ENCODE measurements at places on chromosomes 11 and 22.

DNA sequence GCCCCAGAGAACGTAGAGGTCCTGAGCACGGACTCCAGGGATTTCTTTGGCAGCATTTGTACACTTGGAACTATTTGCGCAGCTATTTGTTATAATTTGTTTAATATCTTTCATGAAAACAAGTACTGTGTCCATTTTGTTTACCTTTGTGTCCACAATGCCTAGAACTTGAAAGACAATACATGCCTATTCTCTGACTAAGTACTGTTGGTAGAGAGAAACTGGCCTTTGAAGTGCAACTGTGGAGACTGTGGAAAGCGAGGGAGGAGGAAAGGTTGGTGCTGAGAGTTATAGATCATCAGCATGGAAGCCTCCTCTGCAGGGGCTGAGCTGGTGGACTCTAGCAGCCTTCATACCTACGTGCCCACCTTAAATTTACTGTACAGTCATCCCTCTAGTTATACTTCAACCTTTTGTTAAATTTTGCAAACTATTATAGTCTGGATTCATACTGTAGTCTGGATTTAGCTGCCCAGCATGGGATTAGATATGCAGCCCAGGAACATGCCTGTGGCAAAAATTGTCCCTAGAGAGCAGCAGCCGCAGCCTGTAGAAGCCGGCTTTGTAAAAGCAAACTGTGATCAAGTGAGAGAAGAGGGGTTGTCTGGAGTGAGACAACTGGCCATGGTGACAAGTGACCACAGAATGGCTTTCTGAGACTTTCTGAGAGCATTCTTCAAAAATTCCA is 24.2 kb upstream of the YAP1 start:
- H3K36me3 ChIP-seq: no peaks in the 10 kb centered on the region
- no peaks in the 10 kb centered on the region for H3K27me3 ChIP-seq
- no peak overlapping the region for H3K4me3 ChIP-seq
- H3K27ac ChIP-seq: no peak overlapping the region
- no peak for DNase-seq

GRCh38 chr22:36069368-36069767 is 40.7 kb upstream of the RBFOX2 start:
- H3K36me3 ChIP-seq: no peaks in the 10 kb centered on the region
- H3K4me1 ChIP-seq: peaks cover 6% of the 10 kb centered on the region
- H3K27ac ChIP-seq: no peak overlapping the region
- no peak for DNase-seq

GRCh38 chr11:93234602-93235207 is 36.9 kb upstream of the SLC36A4 start:
- peak; percentile 13 for DNase-seq
- no peaks in the 10 kb centered on the region for H3K4me1 ChIP-seq
- no peaks in the 10 kb centered on the region for H3K36me3 ChIP-seq
- no peak overlapping the region for H3K4me3 ChIP-seq

DNA sequence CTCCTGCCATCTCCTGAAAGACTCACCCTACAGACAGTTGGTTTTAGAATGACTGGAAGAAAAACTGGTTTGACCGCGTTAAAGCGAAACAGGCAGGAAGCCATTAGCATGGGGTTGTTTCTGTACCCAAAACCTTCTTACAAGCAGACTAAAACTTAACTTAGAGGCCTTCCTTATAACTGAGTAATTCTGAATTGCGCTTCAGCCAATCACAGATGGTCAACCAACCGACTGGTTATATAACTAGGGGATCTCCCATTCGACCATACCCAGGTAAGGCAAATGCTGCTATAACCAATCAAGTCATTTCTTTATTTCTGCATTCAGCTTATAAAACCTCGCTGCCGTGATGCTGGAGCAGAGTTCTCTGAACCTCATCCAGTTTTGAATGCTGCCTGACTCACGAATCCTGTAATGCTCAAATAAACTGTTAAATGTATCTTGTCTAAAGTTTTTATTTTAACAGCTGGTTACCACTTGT is 87.8 kb upstream of the DRD2 start:
- no peaks in the 10 kb centered on the region for H3K36me3 ChIP-seq
- no peak overlapping the region for H3K4me3 ChIP-seq
- no peaks in the 10 kb centered on the region for H3K27me3 ChIP-seq
- H3K27ac ChIP-seq: no peak overlapping the region
- DNase-seq: no peak
- H3K4me1 ChIP-seq: peaks cover 19% of the 10 kb centered on the region

- no peak overlapping the region for H3K4me3 ChIP-seq
- no peaks in the 10 kb centered on the region for H3K36me3 ChIP-seq
- no peaks in the 10 kb centered on the region for H3K27me3 ChIP-seq
- H3K4me1 ChIP-seq: peaks cover 28% of the 10 kb centered on the region
- DNase-seq: no peak
Observed at GRCh38 chr11:34595391-34595790, 25.5 kb upstream of the EHF start.

DNA sequence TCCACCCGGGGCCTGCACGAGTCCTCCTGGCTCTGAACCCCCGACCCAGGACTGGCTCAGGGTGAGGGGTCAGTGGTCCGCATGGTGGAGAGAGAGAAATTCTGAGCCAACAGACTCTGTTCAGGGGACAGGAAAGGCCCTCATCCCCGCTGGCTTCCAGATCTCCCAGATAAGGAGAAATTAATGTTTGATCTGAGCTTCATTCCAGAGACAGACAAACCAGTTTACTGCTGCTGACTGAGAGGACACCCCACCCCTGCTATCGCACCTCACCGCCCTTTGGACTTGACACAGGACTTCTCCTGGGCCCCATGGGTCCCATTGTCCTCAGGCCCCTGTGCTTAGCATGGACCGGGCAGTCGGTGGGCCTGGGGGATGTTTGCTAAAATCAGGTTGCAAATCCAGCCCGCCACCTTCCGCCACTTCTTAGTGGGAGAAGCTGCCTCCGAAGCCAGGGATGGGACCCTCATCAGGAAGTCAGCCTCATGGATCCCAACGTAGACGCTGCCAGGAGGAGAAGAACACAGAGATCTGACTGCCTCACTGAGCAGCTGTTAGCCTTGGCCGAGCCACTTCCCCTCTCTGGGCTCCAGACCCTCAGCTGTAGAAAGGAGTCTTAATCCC is 11.2 kb upstream of the UPK3A start:
- H3K27ac ChIP-seq: no peak overlapping the region
- peaks cover 8% of the 10 kb centered on the region for H3K4me1 ChIP-seq
- peaks cover 6% of the 10 kb centered on the region for H3K27me3 ChIP-seq
- no peak overlapping the region for H3K4me3 ChIP-seq

DNA sequence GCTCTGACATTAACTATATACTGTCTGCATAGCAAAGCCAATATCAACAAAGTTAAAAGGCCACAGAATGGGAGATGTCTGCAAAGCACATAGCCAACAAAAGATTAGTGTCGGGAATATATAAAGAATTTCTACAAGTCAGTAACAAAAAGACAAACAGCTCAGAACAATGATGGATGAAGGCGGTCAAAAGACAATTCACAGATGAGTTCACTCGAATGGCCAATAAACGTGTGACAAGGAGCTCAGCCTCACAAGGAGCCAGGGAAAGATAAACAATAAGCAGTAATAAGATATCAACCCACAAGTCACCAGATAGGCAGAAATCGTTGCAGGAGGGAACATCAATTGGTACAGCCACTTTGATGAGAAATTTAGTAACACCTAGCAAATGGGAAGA is 106.0 kb upstream of the ISX start:
- H3K4me1 ChIP-seq: no peaks in the 10 kb centered on the region
- H3K36me3 ChIP-seq: no peaks in the 10 kb centered on the region
- no peak for DNase-seq
- H3K27ac ChIP-seq: no peak overlapping the region

DNA sequence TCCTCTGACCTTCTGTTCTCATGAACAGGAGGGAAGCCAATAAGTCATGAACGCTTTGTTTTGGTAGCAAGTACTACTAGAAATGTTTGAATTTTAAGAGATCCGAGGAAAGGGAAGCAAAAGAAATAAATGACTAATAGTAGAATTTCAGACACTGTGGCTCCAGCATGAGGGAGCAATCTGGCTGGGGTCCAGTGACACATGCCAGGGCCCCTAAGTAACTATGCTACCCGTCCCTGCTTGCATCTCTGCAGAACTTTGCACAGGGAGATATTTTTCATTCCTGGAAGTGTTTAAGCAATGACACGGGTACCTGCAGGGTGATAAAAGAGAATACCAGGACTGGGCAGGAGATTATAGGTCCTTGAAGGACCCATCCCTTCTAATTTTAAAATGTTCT is 7.3 kb upstream of the ADAMTS8 start:
- no peak for DNase-seq
- no peaks in the 10 kb centered on the region for H3K36me3 ChIP-seq
- H3K27ac ChIP-seq: no peak overlapping the region
- peaks cover under 1% of the 10 kb centered on the region for H3K27me3 ChIP-seq
- peaks cover 35% of the 10 kb centered on the region for H3K4me1 ChIP-seq
- no peak overlapping the region for H3K4me3 ChIP-seq

DNA sequence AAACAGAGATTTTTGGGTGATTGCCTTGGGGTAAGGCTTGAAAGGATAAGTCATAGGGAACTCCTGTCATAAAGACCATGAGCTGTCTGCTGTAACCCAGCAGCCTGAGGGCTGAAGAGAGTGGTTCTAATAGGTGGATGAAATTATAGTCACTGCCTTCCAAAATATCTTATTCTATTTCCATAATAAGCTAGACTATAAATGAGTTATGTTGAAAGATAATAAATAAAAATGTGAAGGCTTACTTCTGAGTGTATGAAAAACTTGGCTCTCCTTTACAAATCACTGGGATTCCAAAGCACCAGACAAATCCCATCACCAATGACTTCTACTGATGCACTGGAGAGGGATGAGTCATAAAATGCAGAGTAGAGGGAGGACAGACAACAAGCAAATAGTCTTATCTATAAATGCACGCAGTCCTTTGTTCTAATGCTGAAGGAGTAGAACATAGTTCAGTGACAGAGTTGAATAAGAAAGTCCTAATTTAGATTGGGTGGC is 775.0 kb upstream of the LRRC4C start:
- no peaks in the 10 kb centered on the region for H3K36me3 ChIP-seq
- H3K27me3 ChIP-seq: no peaks in the 10 kb centered on the region
- DNase-seq: no peak
- H3K4me3 ChIP-seq: no peak overlapping the region

- no peak for DNase-seq
- H3K36me3 ChIP-seq: peaks cover 2% of the 10 kb centered on the region
- no peak overlapping the region for H3K4me3 ChIP-seq
- H3K27ac ChIP-seq: no peak overlapping the region
- H3K4me1 ChIP-seq: no peaks in the 10 kb centered on the region
- H3K27me3 ChIP-seq: no peaks in the 10 kb centered on the region
Observed at GRCh38 chr22:31556627-31557203, 60.4 kb downstream of the SFI1 start.

GRCh38 chr11:35812828-35813227 is 131.0 kb upstream of the LDLRAD3 start:
- no peak overlapping the region for H3K27ac ChIP-seq
- no peaks in the 10 kb centered on the region for H3K27me3 ChIP-seq
- no peak overlapping the region for H3K4me3 ChIP-seq

DNA sequence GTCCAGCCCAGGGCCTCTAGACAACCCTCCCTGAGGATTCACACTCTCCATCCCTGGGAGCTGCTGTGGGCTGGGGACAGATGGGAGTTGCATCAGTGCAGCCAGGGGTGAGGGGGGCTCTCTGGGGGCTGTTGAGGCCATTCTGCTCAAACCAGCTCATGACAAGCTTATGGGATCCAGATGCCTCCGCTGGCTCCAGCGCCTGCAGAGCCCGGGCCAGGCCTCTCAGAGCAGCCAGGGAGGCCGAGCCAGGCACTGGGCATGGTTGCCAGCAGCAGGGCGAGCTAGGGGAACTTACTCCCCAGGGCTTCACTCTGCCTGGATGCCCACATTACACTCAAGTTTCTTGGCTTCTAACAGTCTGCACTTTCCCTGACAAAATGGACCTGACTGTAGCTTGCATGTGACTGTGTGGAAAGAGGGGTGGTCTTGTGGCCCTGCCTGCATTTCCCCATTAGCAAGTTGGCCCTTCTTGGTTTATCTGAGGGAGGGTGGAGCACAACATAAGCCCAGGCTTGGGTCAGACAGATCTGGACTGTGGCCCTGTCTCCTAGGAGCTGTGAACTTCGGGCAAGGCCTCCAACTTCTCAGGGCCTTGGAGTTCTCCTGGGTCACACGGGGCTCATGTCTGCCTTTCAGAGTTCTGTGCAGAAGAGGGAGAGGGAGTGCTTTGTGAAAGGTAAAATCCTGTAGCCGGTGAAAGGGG is 34.5 kb upstream of the CYB5R3 start:
- H3K36me3 ChIP-seq: no peaks in the 10 kb centered on the region
- H3K27ac ChIP-seq: no peak overlapping the region
- no peaks in the 10 kb centered on the region for H3K27me3 ChIP-seq
- DNase-seq: no peak
- H3K4me3 ChIP-seq: no peak overlapping the region

DNA sequence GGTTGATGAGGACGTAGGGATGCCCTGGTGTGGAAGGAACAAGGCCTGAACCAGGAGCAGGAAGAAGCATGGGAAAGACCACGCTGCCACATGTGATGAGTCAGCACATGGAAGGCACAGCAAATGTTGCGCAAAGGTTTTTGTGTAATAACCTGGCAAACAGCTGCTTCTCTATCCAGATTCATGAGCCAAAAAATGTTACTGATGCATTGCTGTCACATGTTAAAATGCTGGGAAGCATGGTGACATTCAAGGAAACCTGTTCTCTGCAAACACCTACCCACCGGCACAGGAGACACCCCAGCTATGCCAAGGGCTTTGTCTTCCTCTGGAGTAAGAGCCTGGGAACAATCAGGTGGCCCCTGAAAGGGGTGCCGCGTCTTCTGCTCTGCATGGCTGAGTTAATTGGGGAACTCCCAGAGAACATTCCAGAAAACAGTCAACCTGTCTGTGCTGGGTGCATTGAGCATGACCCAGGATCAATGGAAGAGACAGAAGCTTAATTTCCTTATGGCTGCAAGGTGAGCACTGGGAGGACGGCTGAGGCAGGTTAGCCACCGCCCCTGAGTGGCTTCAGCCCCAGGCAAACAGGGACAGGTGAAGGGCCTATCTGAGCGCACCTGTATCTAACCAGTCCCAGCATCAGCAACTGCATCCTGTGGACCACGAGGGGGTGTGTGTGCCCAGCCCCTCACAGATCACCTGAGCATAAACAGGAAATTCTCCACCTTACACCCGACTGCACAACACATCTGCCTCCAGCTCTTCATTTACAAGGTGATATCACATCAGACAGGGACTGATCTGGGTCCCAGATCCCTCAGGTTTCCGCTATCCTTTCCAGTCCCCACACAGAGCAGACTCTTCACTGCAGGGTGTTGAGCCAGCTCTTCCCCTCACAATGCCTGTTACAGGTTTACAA is 108.4 kb downstream of the GGTLC2 start:
- H3K4me3 ChIP-seq: no peak overlapping the region
- DNase-seq: no peak
- no peaks in the 10 kb centered on the region for H3K4me1 ChIP-seq
- no peaks in the 10 kb centered on the region for H3K36me3 ChIP-seq
- no peak overlapping the region for H3K27ac ChIP-seq
- no peaks in the 10 kb centered on the region for H3K27me3 ChIP-seq

GRCh38 chr11:46305295-46305694 is 27.8 kb downstream of the CREB3L1 start:
- DNase-seq: no peak
- no peak overlapping the region for H3K4me3 ChIP-seq
- H3K27me3 ChIP-seq: no peaks in the 10 kb centered on the region
- H3K27ac ChIP-seq: no peak overlapping the region
- peaks cover 6% of the 10 kb centered on the region for H3K4me1 ChIP-seq

GRCh38 chr22:41532908-41533825 is 11.1 kb downstream of the POLR3H start:
- H3K27ac ChIP-seq: no peak overlapping the region
- H3K36me3 ChIP-seq: peaks cover 45% of the 10 kb centered on the region

Measured in keratinocyte (primary cell).